ENCODE measurements at places on chromosomes 7 and 10.

DNA sequence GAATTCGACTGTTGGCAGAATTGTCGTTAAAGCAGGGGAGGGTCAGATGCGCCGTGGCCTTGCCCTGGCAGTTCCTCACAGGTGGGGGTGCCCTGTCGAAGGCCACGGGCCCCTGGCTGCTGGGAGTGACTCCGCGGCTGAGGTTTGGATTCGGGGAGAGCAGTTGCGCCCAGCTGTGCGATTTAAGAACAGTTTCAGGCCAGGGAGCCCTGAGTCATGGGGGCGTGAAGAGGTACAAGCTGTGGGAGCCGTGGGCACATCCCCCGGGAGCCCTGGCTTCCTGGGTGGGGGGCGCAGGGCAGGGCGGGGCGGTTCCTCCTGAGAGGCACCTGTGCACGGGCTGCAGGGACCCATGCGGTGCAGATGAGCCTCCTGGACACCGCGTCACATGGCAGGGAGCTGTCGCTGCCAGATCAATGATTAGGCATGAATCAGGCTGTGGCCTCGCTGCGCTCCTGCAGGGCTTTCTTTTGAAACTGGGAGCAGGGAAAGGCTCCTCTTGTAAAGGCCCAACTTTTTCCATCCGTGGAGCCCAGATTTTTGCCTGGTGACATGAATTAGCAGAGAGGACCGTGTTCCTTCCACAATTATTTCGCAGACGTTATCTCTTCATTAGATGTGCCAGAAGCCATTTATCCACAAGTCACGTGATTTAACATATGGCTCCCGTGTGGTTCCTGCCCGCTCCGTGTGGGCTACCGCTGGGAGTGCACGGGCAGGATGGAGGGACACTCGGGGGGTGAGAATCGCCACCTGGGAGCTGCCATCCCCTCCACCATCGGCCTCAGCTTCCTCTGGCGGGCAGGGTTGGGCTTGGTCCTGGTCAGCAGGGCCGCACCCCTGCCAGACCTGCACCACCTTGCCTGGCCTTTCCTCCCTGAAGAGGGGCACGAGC lies 918 bp downstream of the PWWP2B start:
- peak; percentile 41 for DNase-seq

GRCh38 chr7:143287339-143287934 lies 714 bp upstream of the CASP2 start:
- no peak for DNase-seq

DNA sequence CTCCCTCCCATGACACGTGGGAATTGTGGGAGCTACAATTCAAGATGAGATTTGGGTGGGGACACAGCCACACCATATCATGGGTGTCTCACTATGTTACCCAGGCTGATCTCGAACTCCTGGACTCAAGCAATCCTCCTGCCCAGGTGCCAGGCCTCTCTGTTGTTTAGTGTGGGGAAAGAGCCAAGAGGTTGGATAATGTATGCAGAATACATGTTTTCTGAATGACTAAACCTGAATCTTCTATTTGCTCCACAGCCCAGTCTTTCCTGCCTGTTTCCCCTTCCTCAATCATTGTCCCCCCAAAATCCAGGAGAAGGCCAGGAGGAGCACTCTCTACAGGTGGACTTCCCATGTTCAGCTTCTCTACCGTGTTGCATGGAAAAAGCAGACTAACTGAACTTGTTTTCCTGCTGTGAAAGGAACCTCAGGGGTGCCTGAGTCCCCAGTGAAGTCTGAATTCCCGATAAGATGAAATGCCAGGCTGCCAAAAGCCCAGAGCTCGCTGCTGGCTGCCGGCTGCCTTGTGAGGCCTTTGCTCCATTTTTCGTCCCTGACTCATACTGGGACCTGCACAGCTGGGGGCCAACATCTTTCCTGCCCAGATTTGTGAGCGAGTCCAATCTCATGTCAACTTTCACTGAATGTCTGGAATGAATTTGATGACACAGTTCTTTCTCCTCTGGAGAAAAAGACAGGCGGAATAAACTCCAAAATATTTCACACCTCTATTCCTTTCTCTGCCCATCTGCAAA lies 588.0 kb downstream of the CALN1 start:
- DNase-seq, result peak; percentile 94

- DNase-seq, result no peak
These were observed 31.7 kb upstream of the IKZF1 start for GRCh38 chr7:50272808-50273207.

- DNase-seq, result no peak
These were observed 4.8 kb downstream of the ELOVL3 start for GRCh38 chr10:102230861-102231356.

- DNase-seq, result no peak
These were observed 231.7 kb upstream of the CNTNAP2 start for GRCh38 chr7:145884716-145885514.

DNA sequence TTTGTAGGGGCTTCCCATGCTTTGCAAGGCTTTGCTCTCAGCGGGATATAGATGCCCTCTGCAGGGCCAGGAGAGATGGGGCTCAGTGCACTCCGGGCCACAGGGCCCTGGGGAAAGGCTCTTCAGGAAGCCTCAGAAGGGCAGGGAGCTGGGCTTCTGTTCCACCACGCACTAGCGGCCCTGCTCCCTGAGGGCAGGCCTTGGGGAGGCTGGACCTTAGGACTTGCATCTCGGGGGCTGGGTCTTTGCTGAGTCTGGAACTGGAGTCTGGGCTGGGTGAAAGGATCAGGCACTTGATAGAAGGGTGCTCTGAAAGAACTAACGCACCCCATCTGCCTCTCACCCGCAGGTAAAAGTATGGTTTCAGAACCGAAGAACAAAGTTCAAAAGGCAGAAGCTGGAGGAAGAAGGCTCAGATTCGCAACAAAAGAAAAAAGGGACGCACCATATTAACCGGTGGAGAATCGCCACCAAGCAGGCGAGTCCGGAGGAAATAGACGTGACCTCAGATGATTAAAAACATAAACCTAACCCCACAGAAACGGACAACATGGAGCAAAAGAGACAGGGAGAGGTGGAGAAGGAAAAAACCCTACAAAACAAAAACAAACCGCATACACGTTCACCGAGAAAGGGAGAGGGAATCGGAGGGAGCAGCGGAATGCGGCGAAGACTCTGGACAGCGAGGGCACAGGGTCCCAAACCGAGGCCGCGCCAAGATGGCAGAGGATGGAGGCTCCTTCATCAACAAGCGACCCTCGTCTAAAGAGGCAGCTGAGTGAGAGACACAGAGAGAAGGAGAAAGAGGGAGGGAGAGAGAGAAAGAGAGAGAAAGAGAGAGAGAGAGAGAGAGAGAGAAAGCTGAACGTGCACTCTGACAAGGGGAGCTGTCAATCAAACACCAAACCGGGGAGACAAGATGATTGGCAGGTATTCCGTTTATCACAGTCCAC lies 5.4 kb downstream of the EMX2 start:
- peak; percentile 60 for DNase-seq

DNA sequence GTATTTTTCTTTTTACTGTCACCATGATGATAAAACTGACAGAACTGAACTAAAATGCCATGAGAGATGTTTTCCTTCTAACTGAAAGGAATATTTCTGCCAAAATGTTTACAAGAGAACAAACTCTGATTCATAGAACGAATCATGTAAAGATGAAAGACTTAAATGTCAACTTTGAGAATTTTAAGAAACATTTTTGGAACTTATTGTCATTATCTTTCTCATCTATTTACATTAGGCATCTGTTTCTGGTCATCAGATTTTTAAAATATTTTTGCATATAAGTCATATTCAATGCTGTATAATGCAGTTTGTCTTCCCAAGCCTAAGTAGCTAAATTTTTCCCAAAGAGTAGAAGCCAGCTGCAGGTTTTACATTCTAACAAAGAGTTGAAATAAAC lies 358.5 kb downstream of the TFEC start:
- DNase-seq, result peak; percentile 73

GRCh38 chr7:15407910-15408309 lies 153.9 kb downstream of the AGMO start:
- no peak for DNase-seq

DNA sequence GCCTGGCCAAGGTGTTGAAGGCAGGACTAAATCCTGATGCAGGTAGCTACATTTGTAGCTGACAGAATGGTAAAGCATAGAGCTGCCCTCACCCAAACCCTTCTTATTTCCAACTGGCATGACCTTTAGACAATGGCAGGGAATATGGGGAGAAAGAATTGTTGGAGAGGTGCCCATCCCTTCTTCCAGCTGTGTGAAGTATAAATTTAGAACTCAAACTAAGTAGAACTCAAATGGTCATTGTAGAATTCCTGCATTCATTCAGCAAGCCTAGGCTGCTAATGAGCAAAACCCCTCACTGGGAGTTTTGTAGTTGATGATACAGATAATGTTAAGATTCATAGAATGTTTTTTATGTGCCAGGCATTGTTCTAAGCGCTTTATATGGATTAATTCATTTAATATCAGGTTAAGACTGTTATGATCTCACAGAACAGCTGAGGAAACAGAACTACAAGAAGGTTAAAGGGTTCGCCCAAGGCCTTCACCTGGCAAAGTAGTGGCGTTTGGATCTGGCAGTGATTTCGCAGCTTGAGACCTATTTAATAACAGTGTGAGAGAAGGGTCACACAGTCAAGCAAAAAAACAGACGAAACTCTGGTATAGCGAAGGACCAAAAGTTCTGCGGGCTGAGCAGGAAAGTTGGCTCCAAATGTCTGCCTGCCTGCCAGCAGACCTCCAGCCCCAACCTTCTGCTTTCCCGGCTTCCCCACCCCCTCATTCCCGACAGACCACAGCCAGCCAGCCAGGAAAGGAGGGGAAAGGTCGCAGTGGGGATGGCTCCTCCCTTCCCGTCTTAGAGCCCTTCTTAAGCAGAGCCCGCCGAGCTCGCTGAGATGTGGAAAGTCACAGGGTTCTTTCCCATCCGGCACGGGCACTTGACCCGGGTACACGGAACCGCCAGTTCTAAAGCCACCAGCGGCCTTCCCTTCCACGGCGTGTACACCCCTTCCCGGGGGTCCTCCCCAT lies 1.6 kb upstream of the HILPDA start:
- DNase-seq, result peak; percentile 90

DNA sequence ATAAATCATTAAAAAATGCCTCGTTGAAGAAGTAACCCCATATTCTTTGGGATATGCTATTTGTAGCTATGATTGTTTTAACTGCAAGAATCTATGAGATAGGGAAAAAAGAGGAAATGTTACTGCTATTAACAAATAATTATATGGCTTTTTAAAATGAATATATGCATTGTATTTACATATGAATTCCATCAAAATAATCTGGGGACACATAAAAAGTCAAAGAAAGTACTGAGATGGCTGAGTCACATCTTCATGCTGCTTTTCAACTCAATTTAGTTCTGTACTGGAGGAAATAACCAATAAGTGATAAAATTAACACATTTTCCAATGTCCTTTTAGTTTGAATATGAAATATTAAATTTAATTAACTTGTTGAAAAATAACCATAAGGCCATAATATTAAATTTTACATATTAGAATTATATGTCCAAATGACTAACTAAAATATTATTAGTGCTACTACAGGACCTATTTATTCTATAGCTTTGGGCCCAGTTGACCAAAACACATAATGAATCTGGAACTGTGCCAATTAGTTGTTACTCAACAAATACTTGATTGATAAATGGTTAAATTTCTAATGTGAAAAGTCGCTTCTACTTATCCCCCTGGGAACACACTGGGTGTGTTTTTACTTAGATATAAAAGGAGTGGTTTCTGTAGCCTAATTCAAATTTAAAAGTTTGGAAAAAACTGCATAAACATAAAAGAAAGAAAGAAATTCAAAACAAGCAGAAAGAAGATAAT lies 214.6 kb upstream of the PFKP start:
- no peak for DNase-seq

- no peak for DNase-seq
These were observed 463.5 kb downstream of the DNAJB6 start for GRCh38 chr7:157800281-157800680.

DNA sequence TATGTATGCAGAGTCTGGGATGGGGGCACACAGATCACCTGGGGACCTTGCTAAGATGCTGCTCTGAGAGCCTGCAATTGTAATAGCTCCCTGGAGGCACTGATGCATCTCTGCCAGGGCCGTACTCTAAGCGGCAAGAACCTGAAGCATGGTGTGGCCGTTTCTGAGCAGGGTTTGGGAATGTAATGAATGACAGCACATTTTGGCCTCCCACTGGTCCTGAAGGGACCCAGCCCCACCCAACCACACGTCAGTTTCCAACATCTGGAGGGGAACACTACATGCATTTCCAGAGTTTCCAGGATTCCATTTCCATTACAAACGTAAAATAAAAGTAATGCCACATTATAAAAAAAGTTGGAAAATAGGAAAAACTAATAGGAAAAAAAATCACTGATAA lies 14.0 kb downstream of the ZCCHC24 start:
- DNase-seq, result peak; percentile 30

DNA sequence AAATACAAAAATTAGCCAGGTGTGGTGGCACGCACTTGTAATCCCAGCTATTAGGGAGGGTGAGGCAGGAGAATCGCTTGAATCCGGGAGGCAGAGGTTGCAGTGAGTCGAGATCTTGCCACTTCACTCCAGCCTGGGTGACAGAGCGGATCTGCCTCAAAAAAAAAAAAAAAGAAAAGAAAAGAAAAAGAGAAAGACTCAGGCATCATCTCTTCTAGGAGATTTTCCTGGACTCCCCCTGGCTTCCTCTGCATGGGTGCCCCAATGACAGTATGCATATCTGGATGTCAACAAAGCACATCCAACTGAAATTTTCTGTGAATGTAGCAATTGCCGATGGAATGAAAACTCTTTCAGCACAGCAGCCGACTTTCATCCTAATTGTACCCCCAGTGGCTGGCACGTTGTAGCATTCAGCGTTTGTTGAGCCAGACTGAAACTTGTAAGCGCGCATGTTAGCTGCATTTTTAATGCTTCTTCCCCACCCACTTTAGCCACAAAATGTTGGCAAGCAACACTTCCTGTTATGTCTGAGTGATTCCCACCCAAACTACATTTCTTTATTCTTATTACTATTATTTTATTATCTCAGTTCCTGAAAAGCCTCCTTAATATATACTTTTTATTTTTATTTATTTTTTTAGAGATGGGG lies 70.2 kb downstream of the PRTFDC1 start:
- peak; percentile 81 for DNase-seq

DNA sequence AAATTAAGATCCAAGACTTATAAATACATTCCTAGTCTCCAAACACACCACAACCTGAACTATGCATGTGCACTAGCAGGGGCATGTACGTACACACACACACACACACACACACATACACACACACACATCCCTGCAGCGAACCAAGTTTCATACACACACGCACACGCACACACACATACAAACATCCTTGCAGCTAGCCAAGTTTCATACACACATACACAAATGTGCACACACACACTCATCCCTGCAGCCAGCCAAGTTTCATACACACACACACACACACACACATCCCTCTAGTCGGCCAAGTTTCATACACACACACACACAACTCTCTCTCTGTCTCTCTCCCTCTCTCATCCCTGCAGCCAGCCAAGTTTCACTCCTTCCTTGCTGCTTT lies 82.7 kb upstream of the WIPF3 start:
- DNase-seq, result peak; percentile 56

GRCh38 chr7:105429746-105430612 lies 41.3 kb upstream of the SRPK2 start:
- DNase-seq, result peak; percentile 77

DNA sequence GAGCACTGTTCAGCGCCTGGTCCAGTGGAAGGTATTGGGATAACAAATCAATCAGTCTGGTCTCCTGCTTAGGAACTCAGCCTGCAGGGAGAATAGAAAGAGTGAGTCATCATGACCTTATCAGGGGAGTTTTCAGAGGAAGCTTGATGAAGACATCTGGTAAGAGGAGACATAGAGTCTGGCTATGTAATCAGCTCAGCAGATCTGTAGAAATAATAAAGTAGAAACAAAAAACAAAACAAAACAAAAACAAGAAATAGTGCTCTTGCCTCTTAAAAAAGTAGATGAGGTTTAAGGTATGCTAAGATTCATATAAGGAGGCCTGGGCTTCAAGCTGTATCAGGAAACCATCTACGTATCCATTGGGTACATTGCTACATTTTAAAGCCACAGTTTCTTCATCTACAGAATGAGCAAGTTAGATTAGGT lies 14.4 kb downstream of the TAS2R41 start:
- DNase-seq, result peak; percentile 76
